ENCODE measurements at places on chromosomes 7 and 10. TPM values are rescaled to one million over a fixed set of nuclear protein-coding genes. Genes with fewer than 3 reads are reported as not detected.

DNA sequence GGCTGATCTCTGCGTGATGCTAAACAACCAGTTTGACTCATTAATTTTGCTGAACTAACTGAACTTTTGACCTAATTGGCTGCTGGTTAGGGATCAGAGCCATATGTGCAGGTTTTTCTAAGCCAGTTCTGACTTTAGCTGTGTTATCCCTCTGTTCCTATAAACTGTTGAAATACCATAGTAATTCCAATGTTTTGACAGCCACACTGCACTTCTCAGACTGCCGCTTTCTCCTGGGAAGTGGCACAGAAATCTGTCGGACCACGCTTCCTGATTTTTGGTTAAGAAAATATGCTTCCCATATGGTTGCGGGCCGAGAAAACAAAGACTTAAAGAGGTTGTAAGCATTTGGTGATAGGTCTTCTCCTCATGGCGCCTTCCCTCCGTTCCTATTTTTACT, 42.3 kb downstream of the TBXAS1 start:
- no peaks in the 10 kb centered on the region for H3K4me1 ChIP-seq
- no peak overlapping the region for H3K27ac ChIP-seq

Gene LRRC18
- 1.4 TPM for total RNA-seq

Gene SP8
- not detected for total RNA-seq

DNA sequence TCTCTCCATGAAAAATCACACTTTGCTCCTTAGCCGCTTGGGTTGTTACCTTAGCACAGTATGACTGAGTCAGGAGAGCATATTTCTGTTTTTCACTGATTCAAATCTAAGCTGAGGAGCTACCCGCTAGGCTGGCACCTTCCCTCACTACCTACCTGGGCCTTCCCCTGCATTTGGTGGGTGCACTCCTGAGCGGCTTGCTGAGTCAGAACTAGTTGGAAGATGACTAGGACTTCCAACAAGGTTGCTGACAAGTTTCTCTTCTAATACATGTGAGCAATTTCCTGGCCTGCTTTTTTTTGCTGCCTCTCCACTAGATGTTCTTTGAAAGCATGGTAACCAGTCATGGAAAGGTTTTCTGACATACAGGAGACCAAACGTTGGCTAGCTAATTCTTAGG, 43.8 kb upstream of the SEC61G start:
- H3K4me3 ChIP-seq, result no peak overlapping the region
- H3K27me3 ChIP-seq, result no peaks in the 10 kb centered on the region
- H3K27ac ChIP-seq, result no peak overlapping the region
- no peak for DNase-seq
- H3K4me1 ChIP-seq, result peaks cover 1% of the 10 kb centered on the region

- no peak overlapping the region for H3K27ac ChIP-seq
- no peak overlapping the region for H3K4me3 ChIP-seq
- DNase-seq, result no peak
- no peaks in the 10 kb centered on the region for H3K27me3 ChIP-seq
- H3K36me3 ChIP-seq, result no peaks in the 10 kb centered on the region
- no peaks in the 10 kb centered on the region for H3K4me1 ChIP-seq
Measured at GRCh38 chr10:107451047-107451446, 286.5 kb upstream of the SORCS1 start.

Gene LOXL4
- 12.5 TPM for total RNA-seq

Gene PODXL
- total RNA-seq, result 20.6 TPM

Gene ST7
- 28.5 TPM for total RNA-seq

DNA sequence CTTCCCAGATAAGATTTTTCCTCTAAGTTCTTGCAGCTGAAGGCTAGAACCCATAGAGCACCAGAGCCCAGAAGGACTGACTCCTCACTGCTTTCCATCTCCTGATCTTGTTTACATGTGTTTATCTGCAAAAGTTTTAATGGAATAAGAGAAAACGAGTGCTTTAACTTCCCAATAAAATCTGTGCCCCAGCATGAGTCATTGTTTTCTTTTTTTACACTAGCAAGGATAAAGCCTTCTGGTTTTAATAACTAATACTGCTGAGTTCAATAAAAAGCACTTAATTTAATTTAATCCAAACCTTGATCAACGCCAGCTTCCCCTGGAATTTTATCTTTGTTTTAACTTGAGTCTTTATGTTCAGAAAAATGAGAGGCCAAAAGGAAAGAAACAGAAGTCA, 227.6 kb downstream of the HPSE2 start:
- no peaks in the 10 kb centered on the region for H3K36me3 ChIP-seq
- H3K27ac ChIP-seq, result no peak overlapping the region
- no peaks in the 10 kb centered on the region for H3K4me1 ChIP-seq
- DNase-seq, result no peak
- no peaks in the 10 kb centered on the region for H3K27me3 ChIP-seq

DNA sequence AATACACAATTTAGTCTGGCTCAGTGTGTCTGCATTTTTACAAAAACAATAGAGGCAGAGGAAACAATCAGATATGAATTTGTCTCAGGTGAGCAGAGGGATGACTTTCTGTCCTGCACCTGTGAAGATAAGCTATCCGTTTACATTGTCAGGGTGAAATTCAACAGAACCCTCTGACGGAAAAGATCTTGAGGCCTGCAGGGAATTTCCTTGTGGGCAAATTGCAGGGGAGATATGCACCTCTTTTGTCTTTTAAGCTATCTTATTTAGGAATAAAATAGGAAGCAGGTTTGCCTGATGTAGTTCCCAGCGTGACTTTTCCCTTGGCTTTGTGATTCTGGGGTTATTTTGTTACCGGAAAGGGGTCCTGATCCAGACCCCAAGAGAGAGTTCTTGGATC, 325.1 kb downstream of the GALNT17 start:
- H3K36me3 ChIP-seq, result no peaks in the 10 kb centered on the region
- peaks cover 1% of the 10 kb centered on the region for H3K4me1 ChIP-seq
- H3K27me3 ChIP-seq, result no peaks in the 10 kb centered on the region
- H3K4me3 ChIP-seq, result no peak overlapping the region

DNA sequence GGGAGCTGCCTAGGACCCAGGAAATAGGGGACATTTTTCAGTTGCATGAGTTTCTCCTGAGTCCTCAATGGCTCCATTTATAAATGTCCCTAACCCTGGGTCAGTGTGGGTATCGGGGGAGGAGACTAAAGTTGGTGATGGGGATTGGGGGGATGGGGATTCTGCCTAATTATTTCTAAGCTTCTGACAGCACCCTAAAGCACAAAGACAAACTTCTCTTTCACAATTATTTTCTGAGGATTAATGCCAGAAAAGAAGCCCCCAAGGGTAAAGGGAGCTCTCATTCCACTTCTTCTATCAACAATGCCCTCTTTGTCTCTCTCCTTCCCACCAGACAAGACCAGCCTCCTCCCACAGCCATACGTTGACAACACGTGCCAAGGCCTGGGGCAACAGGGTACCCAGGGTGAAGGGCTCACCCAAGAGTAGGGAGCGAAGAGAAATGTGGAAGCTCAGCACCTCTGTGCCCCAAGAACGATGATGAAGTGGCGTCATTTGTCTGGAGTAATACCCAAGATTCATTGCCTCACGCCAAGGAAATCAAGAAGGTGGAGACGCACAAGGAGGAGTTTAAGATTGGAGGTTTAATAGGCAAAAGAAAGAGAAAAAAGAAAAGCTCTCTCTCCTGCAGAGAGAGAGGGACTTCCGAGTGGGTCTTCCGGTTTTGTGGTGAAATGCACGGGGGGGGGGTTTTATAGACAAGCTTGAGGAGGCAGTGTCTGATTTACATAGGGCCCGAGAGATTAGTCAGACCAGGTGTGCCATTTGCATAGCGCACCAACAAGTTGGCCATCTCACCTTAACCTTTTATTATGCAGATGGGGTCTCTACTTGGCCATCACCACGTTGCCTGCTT, 14.4 kb upstream of the GJC3 start:
- no peak for DNase-seq
- H3K36me3 ChIP-seq, result no peaks in the 10 kb centered on the region
- no peak overlapping the region for H3K4me3 ChIP-seq
- no peaks in the 10 kb centered on the region for H3K27me3 ChIP-seq
- no peaks in the 10 kb centered on the region for H3K4me1 ChIP-seq

DNA sequence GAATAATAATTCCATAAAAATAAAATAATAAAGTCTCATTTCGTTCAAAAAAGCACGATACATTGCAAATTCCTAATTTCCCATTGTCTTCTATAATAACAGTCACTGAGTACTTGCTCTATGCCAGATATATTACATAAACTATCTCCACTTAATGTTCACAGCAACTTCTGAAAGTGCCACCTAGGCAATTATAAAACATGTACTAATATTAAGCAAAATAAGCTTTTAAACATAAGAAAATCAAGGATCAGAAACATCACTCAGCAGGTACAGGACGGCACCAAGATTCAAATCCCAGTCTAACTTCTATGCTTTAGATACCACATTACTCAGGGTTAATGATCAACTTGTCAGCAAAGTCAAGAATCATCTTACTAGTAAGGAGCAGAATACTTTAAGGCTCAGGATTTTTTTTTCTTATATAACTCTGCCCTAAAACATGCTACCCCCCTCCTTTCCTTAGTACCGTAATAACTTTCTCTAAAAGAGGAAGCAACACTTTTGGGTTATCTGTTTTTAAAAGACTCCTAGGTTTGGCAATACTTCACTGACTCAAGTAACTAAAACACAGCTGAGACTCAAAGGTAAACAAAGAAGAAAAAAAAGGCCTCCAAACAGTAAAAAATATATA, 51.3 kb downstream of the USP6NL start:
- H3K27me3 ChIP-seq, result no peaks in the 10 kb centered on the region
- H3K36me3 ChIP-seq, result no peaks in the 10 kb centered on the region
- no peak for DNase-seq

Gene VAX1
- total RNA-seq, result not detected

- H3K4me1 ChIP-seq, result no peaks in the 10 kb centered on the region
- no peak overlapping the region for H3K27ac ChIP-seq
- H3K36me3 ChIP-seq, result no peaks in the 10 kb centered on the region
- no peak overlapping the region for H3K4me3 ChIP-seq
Measured at GRCh38 chr7:157028199-157028903, 17.9 kb upstream of the MNX1 start.

GRCh38 chr10:88896994-88897853, 17.2 kb downstream of the STAMBPL1 start:
- H3K36me3 ChIP-seq, result no peaks in the 10 kb centered on the region
- no peaks in the 10 kb centered on the region for H3K27me3 ChIP-seq
- H3K27ac ChIP-seq, result peak overlapping the region; percentile 62

DNA sequence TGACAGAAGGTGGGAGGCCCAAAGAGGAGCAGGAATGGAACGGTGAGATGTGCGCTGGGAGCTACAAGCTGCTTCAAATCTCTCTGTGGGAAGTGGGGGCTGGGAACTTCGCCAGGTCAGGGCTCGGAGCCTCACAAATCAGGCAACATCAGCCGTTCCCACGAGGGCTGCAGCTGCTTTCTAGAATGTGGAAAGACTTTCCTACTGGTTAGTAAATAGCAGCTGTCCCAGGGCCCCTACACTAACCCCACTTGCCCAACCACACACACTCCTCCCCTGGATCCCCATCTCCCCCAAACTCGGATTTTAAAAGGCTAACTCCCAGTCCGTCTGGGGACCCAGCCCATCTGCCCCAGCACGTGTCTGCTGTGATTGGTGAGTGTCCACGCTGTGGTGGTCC, 40.6 kb upstream of the PITRM1 start:
- DNase-seq, result no peak
- no peaks in the 10 kb centered on the region for H3K4me1 ChIP-seq
- no peak overlapping the region for H3K4me3 ChIP-seq
- no peaks in the 10 kb centered on the region for H3K27me3 ChIP-seq
- H3K36me3 ChIP-seq, result no peaks in the 10 kb centered on the region

DNA sequence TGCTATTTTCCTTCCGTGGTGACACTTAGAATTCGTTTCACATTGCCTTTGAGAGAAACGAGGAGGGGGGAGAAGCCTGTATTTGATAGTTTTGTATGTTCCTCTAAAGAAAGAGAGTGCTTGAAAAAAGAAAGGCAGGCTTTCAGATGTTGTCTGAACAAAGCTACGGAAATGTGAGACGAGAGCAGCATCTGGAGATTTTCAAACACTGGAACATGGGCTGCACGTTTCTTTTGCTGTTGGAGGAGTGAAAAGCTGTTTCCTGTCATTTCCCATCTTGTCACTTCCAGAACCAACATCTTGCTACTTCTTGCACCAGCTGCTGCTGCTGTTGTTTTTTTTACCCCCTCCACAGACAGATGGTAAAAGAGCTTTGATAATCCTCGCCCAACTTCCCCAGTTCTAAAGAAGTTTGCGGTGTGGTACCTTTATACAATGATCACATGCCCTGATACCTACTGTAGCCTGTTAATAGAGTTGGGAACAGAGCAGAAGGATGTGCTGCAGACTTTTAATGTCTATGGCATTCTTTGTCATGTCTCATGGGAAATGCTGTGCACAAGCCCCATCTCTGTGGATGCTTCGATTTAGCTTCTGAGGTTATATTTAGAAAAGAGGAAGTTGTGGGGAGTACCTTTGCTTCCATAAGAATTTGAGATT, 408.1 kb downstream of the AUTS2 start:
- no peak for DNase-seq
- H3K27me3 ChIP-seq, result no peaks in the 10 kb centered on the region
- no peak overlapping the region for H3K4me3 ChIP-seq
- H3K27ac ChIP-seq, result no peak overlapping the region

DNA sequence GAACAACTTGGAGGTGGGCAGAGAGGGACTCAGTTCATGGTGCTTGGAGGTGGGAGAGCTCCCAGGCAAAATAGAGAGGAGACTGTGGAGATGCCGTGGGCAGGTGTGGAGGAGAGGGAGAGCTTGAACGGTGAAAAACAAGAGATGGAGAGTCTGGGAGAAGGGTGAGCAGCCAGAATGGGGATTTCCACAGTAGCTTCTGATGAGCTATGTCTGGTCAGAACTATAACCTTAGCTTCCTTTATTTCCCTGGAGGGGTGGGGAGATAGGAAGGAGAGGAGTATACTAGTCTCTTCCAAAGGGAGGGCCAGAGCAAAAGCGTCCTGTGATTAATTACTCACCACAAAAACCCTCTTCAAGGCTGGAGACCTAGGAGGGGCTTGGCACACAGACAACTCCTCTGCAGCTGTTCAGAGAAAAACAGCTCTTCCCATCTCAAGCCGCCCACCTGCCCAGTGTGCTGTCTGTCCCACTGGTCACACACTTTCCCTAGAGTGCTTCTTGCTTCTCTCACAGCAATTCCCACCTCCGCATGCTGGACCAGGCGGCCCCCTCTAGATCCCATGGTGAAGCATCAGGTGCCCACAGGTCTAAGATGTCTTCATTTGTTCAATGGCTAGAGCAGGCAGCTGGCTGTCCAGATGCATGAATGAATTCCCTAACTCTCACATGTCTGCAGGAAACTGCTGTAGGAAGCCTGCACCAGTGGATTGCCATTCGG, 41.9 kb downstream of the TAS2R41 start:
- H3K27me3 ChIP-seq, result no peaks in the 10 kb centered on the region
- H3K36me3 ChIP-seq, result no peaks in the 10 kb centered on the region
- peaks cover 17% of the 10 kb centered on the region for H3K4me1 ChIP-seq
- H3K27ac ChIP-seq, result no peak overlapping the region
- H3K4me3 ChIP-seq, result no peak overlapping the region

Gene IL2RA
- 1.0 TPM for total RNA-seq

Data from ovary (tissue), 10 donors.